Stimulated activated CD4-positive, alpha-beta T cell treated with anti-CD3 and anti-CD28 coated beads, TNF-alpha, amount 100 ng/mL, for 24 hours (primary cell): ENCODE measurements at places on chromosomes 7 and 10.

- no peak for DNase-seq
Measured at GRCh38 chr7:151342102-151342646, 562 bp downstream of the NUB1 start.

- DNase-seq, result no peak
Measured at GRCh38 chr7:33423646-33424020, 294.3 kb downstream of the BBS9 start.

DNA sequence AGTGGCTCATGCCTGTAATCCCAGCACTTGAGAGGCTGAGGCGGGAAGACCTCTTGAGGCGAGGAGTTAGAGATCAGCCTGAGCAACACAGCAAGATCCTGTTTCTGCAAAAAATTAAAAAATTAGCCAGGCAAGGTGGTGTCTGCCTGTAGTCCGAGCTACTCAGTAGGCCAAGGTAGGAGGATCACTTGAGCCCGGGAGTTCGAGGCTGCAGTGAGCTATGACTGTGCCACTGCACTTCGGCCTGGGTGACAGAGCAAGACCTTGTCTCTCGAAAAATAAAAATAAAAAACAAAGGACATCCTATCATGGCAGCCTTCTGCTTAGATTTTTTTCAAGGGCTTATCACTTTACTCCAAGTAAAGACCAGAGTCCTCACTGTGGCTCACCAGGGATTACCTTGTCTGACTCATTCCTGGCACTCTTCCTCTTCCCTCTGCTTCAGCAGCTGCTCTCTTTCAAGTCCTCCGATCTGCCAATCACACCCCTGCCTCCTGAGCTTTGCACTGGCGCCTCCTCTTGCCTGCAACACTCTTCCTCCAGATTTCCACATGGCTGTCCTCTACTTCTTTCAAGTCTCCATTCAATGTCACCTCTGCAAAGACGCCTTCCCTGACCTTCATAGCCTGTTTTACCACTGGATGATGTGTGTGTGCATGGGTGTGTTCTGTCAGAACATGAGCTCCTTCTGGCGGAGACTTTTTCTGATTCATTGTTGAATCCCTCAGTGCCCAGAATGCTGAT lies 7.7 kb downstream of the PRTFDC1 start:
- no peak for DNase-seq

DNA sequence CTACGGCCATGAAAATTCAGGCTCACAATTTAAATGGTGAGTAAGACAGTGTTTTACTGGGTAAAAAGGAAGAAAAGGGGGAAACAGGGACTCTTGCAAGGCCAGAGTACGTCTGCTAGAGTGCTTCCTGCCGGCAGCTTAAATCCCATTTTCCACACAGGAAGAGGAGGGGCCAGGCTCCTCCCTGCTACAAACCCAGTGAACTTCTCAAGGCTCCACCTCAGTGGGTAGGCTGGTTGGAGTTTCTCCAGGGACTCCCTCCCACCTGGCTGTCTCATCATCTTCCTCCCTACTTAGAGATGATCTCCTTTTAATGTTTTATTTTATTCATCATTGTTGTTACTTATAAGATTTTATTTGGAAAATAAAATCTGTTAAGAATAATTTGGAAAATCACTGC lies 62.6 kb upstream of the SEMA3C start:
- DNase-seq, result no peak

- no peak for DNase-seq
Measured at GRCh38 chr7:98134420-98135228, 28.0 kb downstream of the LMTK2 start.
